ENCODE measurements at places on chromosomes 1 and 21. TPM values are rescaled to one million over a fixed set of nuclear protein-coding genes. Genes with fewer than 3 reads are reported as not detected.

GRCh38 chr1:145740269-145740668, 21.0 kb downstream of the CD160 start:
- peak; percentile 84 for DNase-seq

DNA sequence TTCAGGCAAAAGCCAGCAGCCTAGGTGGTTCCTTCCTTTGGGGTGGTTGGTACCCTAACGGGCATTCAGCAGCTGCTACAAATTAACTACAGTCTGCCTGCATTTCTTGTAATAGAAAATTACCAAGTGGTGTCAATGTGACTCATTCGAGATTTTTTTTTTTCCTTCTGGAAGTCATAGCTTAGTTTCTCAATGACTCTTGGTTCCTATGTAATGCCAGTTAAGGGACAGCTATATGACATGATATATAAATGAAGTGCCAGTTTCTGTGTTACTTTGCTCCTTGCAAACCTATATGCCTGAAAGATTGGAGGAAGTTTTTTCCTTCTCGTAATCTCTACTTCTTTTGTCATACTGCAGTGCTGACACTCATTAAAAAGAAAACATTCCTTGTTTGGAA, 2.6 kb downstream of the MGST3 start:
- DNase-seq = no peak

GRCh38 chr1:225464851-225465792, 37.3 kb upstream of the LBR start:
- DNase-seq = no peak

Gene ECE1
- total RNA-seq = 64.7 TPM

DNA sequence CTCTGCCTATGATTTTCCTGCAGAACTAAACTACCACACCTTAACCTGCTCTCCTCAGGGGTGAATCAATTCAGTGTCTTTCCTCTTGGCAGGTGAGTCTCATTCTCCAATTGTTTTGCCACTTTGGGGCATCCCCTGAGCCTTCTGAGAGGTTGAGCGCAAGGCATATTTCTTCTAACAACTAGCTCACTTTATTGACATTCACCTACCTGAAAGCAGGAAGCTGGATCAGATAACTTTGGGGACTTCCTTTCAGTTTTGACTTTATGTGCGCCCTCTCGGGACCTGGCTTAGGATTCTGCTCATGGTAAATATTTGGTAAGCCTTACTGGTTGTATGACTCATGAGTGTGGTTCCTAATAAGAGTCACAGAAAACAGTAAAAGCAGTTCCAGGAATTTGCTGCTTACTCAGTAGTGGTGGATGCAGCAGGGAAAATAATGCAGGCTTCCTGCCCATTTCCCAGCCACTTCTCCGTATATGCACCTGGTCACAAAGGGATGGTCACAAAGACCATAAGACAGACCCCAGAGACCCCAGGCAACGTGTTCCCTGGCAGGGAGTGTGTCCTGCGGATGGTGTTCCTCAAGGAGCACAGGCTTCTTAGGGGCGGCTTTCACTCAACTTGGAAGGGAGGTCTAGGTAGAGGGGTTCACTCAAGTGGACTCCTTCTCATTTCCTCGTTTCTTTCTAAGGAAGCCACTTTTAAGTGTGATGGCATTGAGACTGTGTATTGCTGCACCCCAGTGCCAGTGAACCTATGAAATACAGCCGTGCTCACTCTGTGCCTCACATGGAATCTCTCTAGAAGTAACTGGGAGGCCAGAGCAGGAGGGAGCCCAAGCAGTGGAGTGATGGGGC, 22.0 kb upstream of the BATF3 start:
- peak; percentile 85 for DNase-seq

DNA sequence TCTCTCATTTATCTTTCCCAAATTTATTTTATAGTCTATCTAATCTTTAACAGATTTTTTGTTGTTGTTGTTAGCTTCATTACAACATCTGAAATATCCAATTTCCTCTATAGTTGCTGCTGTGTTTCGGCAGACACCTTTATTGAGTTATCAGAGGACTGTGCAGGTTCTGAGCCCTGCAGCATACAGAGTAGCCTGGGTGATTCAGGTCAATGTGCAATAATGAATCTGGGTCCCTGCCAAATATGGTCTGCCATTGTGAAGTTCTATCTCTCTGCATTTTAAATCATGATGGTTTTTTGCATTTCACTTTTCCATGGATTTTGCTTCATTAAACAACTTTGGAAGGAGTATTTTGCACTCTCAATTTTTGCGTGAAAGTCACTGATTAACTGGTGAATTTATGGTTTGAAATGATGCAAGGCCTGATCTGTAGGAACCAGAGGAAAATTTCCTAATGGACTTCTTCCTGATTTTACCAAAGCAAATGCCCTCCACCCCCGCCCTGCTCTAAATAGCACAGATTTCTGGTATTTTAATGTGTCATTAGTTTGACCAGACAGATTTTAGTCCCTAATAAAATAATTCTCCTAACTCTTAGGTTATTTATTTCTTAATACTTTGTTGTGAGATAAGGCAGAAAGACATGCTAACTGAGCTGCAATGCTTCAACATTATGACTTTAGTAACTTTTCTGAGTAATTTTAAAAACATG, 402.3 kb downstream of the PTBP2 start:
- no peak for DNase-seq

GRCh38 chr1:9872430-9873165, 37.5 kb downstream of the CTNNBIP1 start:
- no peak for DNase-seq

DNA sequence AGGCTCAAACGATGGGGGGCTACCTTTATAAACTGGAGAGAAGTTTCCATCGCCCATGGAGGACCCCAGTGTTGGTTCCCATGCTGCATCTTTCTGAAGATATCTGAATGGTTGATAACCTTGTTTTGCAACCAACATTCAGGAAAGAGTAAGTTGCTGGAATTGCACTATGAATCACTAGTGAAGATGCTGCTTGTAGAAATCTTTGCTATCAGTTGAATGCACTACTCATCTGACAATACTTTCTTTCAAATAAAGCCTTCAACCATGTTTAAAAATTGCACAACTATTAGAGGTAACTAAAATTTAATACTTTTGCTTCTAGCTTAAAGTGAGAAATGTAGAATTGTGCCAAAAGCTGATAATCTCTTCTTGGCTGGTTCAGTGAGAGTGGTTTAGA, 86.8 kb upstream of the HIVEP3 start:
- no peak for DNase-seq

Gene TMEM61
- total RNA-seq = 0.17 TPM

Gene PAPPA2
- total RNA-seq = 2.0 TPM

Gene TMEM269
- total RNA-seq = 0.04 TPM

Gene CCDC181
- 1.1 TPM for total RNA-seq

- no peak for DNase-seq
These were observed 14.3 kb upstream of the S100A11 start for GRCh38 chr1:152050886-152051675.

GRCh38 chr21:35696644-35697043, 363.7 kb downstream of the SETD4 start:
- DNase-seq = no peak

DNA sequence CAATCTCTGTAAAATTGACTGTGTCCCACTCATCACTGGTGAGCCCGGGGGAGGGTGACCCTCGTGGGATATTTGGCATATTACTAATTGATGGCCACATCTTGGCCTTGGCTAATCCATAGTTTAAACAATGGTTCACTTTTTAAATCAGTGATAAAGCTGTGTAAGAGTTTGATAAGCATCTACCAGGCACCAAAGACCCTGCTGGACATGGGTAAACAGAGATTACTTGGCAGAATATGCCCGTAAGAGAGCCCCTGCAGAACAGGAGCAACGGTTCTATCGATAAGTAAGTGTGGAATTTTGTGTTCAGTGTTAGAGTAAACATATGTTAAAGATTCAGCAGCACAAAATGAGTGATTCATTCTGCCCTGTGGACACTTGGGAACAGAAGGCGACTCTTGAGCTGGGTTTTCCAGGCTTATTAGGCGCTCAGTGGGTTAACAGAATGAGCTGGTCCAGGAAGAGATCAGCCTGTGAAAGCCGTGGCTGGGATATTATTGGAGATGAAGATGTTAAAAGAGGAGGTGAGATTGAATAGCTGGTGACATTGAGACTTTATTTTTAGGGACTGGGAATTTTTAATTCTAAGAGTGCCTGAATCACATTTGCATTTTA, 55.9 kb downstream of the CNST start:
- no peak for DNase-seq

Gene NUP210L
- total RNA-seq = 0.02 TPM

Gene TEDDM1
- not detected for total RNA-seq

DNA sequence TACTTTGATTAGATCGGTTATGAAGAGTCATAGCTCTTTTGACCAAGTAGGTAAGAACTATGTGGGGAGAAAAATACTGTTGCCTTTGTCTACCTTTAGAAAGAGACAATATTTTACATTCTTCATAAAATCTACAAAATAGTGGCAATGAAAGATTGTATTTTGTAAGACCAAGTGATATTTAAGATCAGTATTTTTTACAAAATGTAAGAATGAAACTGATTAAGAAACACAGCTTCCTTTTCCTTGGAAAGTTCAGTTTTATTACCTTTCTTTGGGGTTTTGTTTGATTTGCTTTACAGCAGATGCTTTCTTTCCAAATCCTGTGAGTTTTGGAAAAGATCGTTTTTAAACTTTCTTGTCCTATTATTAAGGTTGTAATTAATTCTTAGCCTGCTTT, 69.8 kb downstream of the SLC35A3 start:
- DNase-seq = no peak

Gene TMEM54
- 81.8 TPM for total RNA-seq

DNA sequence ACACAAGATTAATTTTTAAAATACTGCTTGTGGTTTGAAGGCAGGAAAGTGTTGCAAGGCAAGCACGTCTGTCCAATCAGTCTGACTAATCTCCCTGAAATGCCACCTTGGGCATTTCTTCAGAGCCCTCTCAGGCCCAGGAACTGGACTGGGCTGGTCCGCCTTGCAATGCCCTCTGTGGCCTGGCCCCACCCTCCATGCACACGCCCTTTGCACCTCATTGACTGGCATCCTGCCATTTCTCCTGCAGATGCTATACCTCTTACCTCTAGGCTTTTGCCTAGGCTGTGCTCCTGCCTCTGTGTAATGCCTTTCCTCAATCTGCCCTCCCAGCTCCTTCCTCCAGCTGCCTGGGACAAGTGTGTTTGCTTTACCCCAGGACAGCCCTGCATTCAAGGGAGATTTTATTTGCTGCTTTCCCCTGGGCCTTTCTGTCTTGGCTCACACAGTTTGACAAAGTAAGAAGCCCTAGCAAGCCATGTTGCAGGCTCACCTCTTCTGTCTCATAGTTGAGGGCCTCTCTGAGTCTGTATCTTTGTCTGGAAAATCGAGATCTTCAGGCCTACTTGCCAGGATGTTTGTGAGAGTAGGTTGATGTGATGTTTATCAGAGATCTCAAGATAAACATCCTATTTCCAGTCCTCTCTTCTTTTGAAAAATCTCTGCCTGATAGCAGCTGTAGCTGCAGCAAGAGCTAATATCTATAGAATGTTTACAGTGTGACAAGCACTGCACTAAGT, 149.2 kb upstream of the JUN start:
- DNase-seq = peak; percentile 72

Gene HRNR
- not detected for total RNA-seq

DNA sequence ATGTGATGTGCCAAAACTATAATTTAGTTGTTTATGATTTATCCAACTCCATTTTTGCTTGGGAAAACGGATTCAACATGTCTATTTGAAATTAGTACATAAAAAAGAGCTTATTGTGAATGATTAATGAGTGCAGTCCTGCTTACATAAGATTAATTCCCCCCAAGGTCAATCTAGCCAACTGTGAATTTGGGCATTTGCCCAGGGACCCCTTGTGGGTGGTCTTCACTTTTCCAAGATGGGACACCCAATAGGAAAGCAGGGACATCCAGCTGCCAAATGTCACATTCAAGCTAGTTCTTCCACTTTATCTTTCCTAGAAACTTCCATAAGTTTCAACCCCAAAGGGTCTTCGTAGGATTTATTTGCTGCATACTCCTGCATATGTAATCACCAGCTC, 362.4 kb upstream of the PKN2 start:
- DNase-seq = no peak

Gene CXADR
- total RNA-seq = 22.3 TPM

DNA sequence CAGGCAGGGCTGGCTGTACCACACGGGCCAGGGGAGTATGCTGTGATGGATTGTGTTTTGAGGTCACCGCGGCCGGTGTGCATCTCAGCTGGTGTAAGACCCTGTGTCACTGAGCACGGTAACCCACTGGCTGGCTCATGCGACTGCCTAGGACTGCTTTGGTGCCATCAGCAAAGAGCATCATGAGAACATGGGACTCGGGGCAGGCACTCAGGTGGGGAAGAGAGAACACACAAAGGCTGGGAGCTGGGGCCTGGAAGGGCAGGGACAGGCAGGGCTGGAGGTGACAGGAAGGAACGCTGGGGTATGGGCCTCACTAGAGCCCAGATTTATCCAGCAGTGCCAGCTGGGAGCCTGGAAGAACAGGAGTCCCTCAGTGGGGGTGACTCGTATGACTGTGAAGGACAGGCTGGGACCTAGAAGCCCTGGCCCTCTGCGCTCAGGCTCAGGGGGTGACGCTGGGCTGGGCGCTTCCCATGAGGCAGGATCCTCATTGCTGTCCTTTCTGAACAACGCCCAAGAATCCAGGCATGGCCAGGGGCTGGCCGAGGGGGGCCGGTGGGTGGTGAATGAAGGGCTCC, 210.4 kb upstream of the VAMP3 start:
- no peak for DNase-seq

GRCh38 chr1:110524311-110525248, 5.6 kb upstream of the KCNA10 start:
- peak; percentile 49 for DNase-seq

- DNase-seq = no peak
These were observed 320.5 kb upstream of the NR5A2 start for GRCh38 chr1:199706826-199707606.

- no peak for DNase-seq
These were observed 28.3 kb upstream of the COL18A1 start for GRCh38 chr21:45376459-45377324.

DNA sequence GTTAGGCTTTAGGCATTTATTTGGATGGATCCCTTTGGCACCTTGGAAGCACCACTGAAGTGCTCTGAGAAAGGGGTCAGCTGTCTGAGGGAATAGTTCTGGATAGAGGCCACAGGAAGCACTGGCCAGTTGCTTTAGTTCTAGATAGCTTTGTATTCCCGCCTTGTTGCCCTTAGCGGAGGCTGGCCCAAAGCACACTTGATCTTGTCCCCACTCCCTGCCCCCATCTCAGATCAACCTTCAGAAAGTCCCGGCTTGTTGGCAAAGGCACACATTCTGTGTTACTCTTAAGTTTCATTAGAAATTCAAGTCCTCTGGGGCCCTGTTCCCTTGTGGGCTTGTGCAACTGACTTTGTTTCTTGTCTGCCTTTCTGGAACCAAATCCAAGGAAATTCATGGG, 15.2 kb upstream of the NBL1 start:
- no peak for DNase-seq

Measured in H4 (cell line).